ENCODE measurements at places on chromosomes 12 and 14.

- DNase-seq = no peak
Observed at GRCh38 chr12:64706306-64706705, 52.9 kb downstream of the GNS start.

DNA sequence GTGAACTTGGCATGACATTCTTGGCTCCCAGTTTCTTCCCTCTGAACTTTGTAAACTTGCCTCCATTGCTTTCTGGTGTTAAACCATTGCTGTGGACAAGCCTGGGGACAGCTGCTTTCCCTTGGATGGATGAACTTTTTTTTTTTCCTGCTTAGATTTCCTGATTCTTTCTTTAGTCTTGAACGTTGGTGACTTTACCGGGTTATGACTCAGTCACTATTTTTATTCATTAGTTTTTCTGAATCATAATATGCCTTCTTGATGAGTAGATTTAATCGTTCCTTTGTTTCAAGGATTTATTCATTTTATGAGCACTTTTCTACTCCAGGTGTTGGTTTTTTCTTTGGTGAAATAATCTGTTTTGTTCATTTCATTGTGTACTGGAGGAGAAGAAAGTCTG is 155.0 kb upstream of the RTL1 start:
- no peak for DNase-seq

- no peak for DNase-seq
Observed at GRCh38 chr14:22713631-22713950, 52.9 kb upstream of the OXA1L start.

DNA sequence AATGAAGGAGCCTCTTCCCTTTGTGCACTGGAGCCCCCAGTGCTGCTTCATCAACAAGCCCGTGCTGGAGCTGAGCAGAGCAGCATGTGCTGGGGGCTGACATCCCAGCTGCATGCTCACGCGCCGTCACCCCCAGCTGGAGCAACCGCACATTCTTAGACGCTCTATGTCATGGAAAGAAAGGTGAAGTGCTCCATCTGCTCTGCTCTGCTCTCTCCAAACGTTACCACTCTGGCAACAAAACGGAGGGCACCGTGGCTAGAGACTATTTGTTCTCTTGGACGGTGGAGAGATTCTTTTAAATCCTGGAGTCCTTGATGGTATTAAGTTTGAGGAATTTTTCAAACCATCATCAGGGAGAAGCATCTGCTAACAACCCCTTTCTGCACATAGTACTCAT is 208.4 kb downstream of the C12orf75 start:
- DNase-seq = no peak

GRCh38 chr12:17371491-17372215 is 718.3 kb downstream of the RERGL start:
- no peak for DNase-seq

DNA sequence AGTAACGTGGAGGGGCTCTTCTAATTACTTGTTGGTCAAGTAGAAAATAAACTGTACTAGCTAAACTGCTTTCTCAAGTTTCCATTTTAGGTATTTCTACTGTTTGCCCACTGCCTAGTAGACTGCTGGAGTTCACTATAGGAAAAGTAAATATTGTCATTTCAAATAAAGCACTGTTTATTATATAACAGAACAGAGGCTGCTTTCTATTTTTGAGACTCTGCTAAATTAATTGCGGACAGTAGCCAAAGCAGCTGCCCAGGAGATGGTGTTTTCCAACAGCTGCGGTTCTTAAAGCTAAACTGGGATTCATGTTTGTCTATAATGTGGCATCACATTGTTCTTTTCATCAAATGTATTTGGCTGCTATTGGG is 15.9 kb upstream of the SIX1 start:
- no peak for DNase-seq

All from stimulated activated CD4-positive, alpha-beta T cell treated with anti-CD3 and anti-CD28 coated beads, Interleukin-4, amount 100 ng/mL, for 1 hour (primary cell).